Activated naive CD4-positive, alpha-beta T cell treated with anti-CD3 and anti-CD28 coated beads, Interleukin-2, amount 50 U/mL, for 16 hours (primary cell): ENCODE measurements at places on chromosomes 1 and 21.

DNA sequence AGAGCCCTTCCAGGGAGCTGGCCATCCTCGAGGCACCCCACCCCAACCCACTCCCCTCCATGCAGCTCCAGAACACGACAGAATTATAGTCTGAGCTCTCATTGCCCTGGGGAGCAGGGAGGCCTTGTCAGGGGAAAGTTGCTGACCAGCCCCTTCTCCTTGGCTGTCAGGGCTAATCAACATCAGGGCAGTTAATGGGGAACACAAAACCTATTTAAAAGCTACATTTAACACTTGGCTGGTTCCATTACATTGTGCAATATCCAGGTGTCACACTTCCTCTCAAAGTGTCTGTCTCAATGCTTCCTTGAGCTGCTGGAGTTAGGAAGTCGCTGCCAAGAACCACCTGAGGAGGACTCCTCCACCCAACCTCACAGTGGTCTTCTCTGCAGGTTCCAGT, 111.8 kb upstream of the GRIK3 start:
- DNase-seq = no peak

DNA sequence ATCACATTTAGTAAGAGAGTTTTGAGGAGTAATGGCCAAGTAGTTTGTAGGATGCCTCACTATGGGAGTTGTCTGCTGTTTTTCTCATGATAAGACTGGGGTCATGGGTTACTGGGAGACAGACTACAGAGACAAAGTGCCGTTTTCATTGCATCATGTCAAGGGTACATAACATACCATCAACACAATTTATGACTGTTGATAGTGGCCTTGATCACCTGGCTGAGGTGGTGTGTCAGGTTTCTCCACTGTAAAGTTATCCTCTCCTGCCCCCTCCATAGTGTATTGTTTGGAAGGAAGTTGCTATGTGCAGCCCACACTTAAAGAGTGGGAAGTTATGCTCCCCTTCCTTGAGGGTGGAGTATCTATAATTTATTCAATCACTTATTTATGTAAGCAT, 263.5 kb upstream of the POU3F1 start:
- DNase-seq = no peak

DNA sequence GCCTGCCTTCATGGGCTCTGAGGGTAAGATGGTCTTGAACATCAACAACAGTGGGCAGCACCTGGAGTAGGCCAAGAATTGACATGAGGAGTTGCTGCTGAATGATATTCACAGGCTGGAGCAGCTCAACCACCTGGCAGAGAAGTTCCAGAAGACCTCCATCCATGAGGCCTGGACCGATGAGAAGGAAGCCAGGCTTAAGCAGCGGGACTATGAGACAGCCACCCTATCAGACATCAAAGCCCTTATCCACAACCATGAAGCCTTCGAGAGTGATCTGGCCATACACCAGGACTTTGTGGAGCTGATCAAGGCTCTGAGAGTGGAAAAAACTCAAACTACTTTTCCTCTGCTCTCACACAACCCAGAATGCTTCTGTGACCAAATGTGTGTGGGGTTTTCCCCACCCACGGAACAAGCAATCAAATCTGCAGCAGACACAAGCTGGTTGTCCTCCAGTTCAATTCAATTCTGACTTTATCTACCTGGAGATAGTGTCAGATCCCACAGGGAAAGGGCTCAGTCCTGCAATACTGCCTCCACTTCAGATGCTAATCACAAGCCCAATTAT, 12.1 kb upstream of the EPHA10 start:
- DNase-seq = peak; percentile 41

DNA sequence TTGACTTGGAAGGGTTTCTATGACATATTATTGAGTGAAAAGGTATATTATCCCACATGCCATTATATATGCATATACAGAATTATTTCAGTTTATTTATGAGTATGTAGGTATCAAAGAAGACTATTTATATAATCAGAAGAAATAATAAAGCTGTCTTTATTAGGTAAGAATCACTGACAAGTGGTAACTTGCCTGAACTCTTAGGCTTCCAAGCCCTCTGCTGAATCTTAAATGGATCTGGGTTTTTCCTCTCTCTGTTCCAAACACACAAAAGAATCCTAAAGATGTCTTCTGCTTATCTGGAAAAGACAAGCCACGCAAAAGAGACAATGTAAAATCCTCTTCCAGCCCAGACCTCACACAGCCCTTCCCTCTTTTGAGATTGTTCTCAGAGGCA, 14.9 kb upstream of the SEC16B start:
- DNase-seq = no peak

DNA sequence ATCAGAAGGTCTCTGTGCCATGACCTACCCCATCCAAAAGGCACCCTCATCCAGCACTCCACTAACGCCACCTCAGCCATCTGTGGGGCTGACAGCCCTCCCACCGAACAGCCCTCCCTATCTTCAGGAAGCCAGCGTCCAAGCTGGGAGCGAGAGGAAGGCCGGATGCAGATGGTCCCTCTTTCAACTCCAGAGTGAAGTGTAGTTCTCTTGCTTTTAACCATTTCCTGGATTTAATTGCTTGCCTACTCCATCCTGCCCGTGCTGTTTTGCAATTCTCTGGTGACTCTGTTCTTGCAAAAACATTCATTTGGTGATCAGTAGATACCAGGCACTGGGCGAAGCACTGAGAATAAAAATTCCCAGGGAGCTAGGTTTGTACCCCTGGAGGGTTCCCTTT, 8.2 kb upstream of the DYRK1A start:
- no peak for DNase-seq

- DNase-seq = no peak
Observed at GRCh38 chr21:39003982-39004633, 179.1 kb downstream of the PSMG1 start.

DNA sequence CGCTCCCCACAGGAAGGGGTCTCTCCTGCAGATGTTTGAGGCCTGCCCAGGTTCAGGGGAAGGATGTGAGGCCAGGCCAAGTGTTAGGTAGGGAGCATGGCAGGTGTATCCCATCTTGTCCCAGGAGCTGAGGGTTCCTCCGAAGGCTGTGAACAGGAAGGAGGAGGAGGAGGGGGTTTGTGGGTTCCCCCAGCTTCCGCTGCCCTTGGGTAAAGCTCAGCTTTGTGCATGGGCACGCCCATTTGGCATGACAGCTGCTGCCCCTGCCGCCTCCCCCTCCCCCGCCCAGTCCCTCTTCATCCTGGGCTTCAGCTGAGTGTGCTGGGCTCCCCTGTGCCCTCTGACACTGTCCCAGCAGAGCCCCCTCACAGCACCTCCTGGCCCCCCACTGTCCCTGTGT, 25.5 kb downstream of the TNFRSF8 start:
- peak; percentile 19 for DNase-seq

- DNase-seq = no peak
Observed at GRCh38 chr1:66752671-66753371, 562 bp downstream of the DYNLT5 start.

- DNase-seq = no peak
Observed at GRCh38 chr21:33682992-33683627, 40.8 kb downstream of the ITSN1 start.

DNA sequence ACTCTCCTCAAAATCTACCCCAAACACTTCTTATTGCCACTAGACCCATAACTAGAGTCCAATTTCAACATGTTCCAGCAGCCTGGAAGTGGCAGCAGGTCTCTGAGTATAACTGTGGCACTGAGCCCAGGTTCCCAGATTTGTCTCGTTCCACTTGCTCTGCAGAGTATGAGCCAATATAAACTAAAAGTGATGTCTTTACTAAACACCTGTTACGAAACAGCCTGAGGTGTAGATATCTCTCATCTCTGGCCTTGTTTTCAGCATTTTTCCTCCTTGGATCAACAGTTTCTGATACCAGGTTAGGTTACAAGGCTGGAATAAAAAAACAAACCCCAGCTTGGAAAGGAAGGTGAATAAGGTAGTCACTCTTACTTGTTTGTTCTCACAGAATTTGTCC, 25.2 kb upstream of the PRDX6 start:
- DNase-seq = no peak

DNA sequence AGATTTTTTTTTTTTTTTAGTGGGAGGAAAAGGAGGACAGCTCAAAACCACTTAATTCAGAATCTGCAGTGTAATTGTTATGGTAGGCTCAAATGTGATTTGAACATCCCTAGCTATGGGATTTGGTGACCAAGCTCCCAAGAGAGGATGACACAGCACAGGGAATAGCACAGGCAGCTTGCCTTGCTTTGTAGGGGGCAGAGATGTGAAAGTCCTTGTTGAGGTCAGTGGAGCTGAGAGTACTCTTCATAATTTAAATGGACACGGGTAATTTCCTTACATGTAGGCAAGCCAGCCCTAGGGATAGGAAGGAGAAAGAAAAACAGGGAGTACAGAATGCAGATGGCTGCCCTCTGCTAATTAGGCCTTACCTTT, 3.2 kb upstream of the UCK2 start:
- DNase-seq = no peak

GRCh38 chr1:105102371-105102770, 1352.7 kb downstream of the AMY1C start:
- DNase-seq = no peak

GRCh38 chr1:202615501-202616354, 94.5 kb downstream of the SYT2 start:
- DNase-seq = no peak

DNA sequence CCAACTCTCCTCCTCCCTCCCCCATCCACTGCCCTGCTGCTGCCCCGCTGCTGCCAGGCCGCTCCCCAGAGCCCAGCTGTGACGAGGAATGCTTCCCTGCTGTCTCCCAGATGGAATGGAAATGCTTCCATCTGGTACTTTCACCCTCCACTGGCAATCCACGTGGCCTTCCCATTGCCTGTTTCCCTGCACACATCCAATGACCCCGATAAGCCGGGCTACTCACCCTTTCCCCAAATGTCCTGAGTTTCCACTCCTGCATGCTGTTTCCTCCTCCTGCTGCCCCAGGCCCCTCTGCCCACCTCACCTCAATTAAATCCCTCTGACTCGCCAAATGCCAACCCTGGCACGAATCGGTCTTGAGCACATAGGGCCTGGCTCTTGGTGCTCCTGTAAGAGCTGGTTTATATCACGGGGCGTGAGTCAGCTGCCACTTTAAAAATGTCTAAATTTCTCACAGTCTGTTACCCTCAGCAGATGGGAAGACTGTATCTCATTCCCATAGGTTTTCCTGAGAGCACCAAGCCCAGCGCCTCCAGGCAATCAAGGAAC, 36.4 kb downstream of the MRAP start:
- DNase-seq = no peak

DNA sequence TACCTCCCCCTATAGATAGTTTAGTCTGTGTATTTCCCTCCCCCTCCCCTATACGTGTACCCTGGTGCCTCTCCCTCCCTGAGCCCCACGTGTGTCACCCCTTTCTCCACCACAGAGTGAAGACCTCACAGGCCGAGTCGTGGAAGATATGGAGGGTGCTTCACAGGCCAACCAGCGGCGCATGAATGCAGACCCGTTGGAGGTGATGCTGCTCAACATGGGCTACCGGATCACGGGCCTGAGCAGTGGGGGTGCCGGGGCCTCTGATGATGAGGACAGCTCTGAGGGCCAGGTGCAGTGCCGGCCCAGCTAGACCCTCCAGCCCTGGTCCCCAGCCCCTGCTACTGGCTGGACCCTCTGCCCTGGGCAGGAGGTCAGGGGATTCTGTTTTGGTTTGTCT, 15.9 kb upstream of the TMEM222 start:
- DNase-seq = no peak
